ENCODE measurements at places on chromosomes 2 and 18.

DNA sequence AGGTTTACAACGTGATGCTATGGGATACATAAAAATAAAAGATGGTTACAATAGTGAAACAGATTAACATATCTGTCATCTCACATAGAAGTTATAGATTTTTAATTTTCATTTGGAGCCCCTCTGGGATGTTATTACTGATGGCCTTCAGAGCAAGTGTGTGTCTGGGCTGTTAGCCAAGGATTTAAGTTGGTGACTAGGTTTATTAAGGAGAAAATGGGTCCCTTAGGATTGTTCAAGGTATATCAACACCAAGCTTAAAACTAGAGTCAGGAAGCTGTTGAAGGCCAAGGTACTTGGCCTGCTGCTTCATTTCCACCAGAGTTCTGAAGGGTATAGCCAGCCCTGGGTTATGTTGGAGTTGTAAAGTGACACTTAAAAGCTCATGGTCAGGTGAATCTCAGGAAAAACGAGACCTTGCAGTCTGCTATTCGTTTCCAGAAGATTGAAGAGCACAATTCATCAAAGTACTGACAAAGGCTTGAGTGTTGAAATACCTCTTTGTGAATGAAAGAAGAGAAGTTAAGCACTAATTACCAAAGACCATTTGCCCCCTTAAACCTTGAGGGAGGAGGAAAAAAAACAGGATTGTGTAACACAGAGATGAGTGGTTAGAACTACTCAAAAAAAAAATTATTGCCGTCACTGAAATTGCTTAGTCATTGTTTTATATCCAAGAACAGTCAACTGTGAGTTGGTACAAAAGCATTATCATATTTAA, 48.4 kb downstream of the MAP2 start:
- DNase-seq = peak; percentile 85

GRCh38 chr2:44930274-44931197, 11.0 kb upstream of the SIX3 start:
- DNase-seq = no peak

DNA sequence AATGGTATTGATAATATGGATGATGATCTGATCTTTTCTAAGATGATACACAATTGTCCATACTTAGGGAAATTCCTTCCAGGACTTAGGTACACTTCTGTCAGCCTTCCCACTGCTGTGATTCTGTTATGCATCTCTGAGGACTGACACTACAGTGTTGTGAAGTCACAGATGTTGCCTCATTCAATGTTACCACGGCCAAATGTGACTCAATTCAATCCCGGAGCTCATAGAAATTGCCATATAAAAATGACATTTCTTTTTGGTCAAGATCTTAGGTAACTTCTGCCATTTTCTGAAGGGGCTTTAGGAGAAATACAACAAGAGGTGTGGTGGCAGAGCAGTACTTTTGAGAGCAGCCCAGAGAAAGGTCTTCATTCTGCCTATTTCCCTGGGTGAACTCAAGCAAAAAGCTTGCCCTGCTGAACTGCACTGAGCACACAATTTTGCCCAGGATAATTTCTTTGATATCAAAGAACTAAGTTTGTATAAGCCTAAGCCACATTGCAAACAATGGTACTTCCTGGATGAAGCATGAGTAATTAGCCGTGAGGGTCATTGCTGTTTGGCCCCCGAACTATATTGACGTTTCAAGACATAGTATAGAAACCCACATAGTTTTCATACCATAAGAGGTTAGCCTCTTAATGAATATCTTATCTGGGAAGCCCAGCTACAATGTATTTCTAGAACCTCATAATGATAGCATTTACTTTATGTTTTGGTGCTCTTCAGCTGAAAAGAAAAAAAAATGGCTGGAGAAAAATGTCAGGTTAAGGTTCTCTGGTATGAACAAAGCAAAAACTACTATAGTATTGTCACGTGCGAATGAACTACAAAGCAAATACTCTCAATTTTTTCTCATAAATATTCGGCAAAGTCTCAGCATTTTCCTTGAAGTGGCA, 437.4 kb downstream of the MEIS1 start:
- DNase-seq = peak; percentile 64

DNA sequence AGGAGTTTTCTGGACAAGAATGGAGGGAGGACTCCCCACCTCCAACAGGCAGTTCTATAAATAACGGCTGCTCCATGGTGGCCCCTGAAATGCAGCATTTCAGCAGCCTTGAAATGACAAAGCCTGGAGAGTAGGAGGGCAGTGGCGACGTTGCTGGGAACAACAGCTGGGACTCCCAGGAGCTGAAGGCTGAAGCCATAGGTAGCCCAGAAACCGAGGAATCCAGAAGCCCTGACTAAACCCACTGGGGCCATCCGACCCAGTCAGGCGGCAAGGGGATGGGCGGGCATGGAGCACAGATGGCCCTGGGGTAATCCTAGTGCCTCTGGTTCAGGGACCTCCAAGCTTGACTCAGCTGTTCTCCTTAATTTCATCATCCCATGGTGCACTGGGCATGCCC, 9.0 kb downstream of the PRKAG3 start:
- no peak for DNase-seq

DNA sequence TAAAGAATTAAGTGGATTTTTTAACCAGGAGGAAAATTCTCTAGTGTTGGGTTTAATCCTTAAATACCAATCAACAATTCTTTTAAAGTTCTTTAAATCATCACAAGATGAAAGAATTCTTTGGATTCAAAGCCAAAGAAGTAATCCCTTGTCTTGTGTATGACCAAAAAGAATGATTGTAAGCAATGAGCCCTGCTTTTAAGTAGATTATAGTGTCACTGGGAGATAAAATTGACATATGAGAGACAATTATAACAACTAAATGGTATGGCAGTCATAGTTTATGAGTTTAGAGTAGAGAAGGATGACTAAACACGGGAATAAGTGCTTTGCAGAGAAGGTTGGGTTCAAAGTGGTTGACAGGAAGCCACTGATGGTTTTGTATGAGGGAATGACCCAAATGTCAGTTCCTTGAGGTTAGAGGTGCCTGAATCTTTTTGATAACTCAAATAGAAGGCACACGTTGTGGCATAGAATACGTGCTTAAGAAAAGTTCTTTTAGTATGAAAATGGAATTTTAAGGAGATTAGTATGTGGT, 199.6 kb upstream of the TCF4 start:
- no peak for DNase-seq

- no peak for DNase-seq
Measured at GRCh38 chr2:23273786-23274185, 111.2 kb upstream of the KLHL29 start.

GRCh38 chr18:9516437-9517064, 41.2 kb downstream of the RALBP1 start:
- DNase-seq = peak; percentile 72

GRCh38 chr2:96584017-96584416, 47.5 kb downstream of the ARID5A start:
- DNase-seq = no peak

- peak; percentile 79 for DNase-seq
Measured at GRCh38 chr18:77077941-77078689, 54.5 kb downstream of the MBP start.

GRCh38 chr2:62176801-62177200, 19.1 kb upstream of the B3GNT2 start:
- DNase-seq = no peak

DNA sequence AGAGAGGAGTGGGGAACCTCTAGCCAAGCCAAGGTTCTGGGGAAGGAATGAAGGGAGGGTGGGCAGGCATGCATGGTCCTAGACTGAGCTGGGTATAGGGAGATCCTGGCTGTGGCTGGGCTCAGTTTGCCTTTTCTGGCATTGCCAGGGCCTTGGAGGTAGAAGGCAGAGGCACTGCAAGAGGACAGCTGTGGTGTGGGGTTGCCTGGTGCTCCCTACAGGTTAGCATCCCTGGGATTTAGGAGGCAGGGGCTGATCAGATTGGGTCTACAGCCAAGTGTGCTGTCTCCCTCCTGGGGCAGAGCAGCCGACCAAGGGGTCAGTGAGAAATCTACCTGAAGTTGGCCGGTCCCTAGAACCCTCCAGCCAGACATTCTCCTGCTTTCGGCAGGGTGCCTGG, 15.9 kb downstream of the ABCG8 start:
- no peak for DNase-seq

DNA sequence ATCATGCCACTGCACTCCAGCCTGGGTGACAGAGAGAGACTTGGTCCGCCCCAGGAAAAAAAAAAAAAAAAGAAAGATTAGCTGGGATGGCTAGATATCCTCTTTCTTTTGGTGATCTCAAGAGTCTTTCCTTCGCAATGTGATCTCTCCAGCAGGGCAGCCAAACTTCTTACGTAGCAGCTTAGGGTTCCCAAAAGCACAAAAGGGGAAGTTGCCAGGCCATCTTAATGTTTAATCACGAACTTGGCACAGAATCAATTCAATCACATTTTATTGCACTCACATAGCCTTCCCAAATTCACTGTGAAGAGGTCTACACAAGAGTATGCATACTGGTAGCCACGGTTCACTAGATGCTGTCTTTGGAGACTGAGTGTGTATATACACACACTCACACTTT, 53.1 kb downstream of the VIL1 start:
- no peak for DNase-seq

DNA sequence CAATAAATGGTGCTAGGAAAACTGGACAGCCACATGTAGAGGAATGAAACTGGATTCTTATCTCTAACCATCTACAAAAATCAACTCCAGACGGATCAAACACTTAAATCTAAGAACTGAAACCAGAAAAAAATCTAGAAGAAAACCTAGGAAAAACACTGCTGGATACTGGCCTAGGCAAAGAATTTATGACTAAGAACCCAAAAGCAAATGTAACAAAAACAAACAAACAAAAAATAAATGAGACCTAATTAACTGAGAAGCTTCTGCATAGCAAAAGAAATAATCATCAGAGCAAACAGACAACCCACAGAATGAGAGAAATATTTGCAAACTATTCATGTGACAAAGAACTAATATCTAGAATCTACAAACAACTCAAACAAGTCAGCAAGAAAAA, 314.0 kb upstream of the REV1 start:
- no peak for DNase-seq

GRCh38 chr2:8346208-8346607, 335.6 kb upstream of the ID2 start:
- DNase-seq = no peak

- no peak for DNase-seq
Measured at GRCh38 chr18:79434607-79435401, 39.1 kb downstream of the NFATC1 start.

- no peak for DNase-seq
Measured at GRCh38 chr2:38029512-38029911, 46.4 kb downstream of the CYP1B1 start.

GRCh38 chr2:60091894-60092293, 461.6 kb downstream of the BCL11A start:
- no peak for DNase-seq

GRCh38 chr2:179104736-179105135, 54.8 kb upstream of the CCDC141 start:
- peak; percentile 42 for DNase-seq

DNA sequence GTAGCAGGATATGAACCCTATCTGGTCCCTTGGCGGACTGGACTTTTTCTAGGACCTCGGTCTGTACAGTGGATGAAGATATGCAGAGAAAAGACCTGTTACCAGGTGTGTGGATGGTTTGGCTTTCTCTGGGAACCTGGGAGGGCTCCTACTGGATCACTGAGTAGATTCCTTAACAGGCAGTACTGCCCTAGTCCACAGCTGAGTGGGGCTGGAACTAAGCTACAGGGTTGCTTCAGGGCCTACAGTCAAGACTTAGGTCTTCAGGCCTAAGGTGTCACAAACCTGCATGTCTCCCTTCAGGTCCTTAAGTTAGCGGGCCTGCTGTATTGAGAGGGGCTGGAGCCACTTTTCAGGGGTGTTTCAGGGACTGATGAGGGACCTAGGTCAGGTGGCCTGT, 42.9 kb downstream of the ORC4 start:
- DNase-seq = no peak

DNA sequence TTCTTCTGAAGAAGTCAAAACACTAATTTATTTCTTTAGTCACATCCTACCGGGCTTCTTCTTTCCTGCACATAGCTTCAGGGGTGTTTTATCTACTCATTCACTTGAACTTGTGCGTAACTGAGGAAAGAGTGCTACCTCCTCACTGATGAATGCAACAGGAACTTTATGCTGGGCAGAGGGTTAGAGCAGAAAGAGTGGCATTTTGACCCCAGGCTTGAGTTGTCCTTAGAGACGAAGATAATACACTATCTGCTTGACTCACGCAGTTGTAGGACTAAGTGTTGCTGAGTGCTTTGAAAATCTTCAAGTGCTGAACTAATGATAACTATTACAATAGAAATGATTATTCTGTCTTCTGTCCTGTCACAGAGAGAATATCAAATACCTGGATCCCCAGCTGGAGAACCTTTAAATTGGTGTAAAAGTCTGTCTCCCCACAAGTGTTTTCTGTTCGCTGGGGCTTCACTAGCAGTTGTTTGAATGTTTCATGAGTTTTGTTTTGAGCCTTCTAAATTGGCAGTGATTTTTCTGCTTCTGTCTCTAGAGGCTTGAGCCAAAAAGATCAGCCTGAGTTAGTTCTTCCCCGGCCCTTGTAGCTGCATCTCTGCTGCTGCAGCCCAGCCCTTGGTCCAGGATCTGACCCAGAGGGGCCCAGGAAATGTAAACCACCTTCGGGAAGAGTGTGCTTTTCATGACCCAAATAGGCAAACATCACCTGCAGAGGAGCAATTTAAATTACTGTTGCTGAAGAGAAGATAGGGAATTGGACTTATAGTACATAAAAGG, 86.3 kb upstream of the LGALSL start:
- DNase-seq = no peak

- DNase-seq = no peak
Measured at GRCh38 chr2:141889788-141890187, 241.0 kb downstream of the LRP1B start.

GRCh38 chr2:11865378-11865777, 118.9 kb downstream of the LPIN1 start:
- no peak for DNase-seq

DNA sequence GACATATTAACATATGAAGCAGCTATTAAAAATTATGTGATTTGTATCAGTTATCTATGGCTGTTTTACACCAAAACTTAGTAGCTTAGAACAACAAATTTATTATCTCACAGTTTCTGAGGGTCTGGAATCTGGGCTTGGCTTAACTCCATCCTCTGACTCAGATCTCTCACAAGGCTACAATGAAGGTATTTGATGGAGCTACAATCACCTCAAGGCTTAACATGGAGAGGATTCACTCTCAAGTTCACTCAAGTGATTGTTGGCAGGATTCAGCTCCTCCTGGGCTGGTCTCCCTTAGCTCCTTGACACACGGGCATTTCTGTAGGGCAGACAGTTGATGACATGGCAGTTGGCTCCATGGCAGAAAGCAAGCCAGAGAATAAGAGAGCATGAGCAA, 133.0 kb upstream of the SLC14A2 start:
- DNase-seq = peak; percentile 73

DNA sequence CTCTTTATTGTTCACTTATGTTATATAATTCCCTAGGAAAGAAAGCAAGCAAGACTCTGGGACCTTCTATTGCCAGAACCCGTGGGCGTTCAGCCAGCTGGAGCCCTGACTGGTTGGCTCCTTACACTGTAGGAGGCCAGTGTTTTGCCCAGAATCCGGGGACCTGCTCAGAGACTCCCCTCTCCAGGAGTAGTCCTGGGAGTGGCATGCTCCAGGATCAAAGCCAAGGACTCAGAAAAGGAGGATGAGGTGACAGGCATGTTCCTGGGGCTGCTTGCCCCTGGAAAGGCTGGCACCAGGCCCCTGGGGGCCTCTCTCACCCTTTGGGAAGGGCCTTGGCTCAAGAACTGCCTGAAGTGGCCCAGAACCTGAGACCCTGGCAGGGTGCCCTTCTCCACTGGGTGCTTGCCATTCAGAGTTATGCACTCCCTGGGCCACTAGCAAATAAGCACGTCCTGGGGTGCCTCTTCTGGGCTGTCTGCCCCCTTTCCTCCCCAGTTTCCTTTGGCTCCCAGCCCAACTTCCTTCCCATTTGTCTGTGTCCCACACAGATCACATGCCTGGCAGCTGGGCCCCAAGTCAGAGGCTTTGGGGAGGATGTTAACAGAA, 19.6 kb upstream of the KIF3C start:
- peak; percentile 54 for DNase-seq

Measured in fibroblast of lung (primary cell).